Esophagus squamous epithelium (tissue), 5 donors: ENCODE measurements at places on chromosomes 7 and 10.

GRCh38 chr10:30047430-30047829 is 12.0 kb downstream of the JCAD start:
- no peak for DNase-seq

GRCh38 chr10:124952123-124952522 is 10.2 kb downstream of the ZRANB1 start:
- DNase-seq = no peak

GRCh38 chr7:30650421-30650808 is 31.8 kb downstream of the CRHR2 start:
- DNase-seq = no peak

- no peak for DNase-seq
Observed at GRCh38 chr10:51472154-51472553, 227.2 kb downstream of the CSTF2T start.
